Activated CD4-positive, alpha-beta T cell treated with anti-CD3 and anti-CD28 coated beads for 48 hours (primary cell): ENCODE measurements at places on chromosomes 4 and X.

DNA sequence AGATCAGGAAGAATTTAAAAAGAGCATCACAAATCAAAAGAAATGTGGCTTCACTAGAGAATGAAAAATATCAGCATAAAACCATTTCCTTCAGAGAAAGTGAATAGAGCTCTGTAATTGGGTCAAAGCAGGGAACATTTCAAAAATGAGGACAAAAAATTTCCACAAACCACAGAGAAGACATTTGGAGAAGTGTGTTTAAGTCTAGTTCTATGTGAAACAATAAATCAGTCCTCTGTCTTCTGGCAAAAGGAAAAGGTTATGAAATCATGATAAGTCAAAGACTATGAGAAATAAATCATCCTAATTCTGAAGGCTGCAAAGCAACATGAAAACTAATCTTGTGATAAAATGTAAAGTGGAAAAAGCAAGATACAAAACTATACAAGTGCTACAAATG is 27.9 kb downstream of the SMPX start:
- no peak for DNase-seq

DNA sequence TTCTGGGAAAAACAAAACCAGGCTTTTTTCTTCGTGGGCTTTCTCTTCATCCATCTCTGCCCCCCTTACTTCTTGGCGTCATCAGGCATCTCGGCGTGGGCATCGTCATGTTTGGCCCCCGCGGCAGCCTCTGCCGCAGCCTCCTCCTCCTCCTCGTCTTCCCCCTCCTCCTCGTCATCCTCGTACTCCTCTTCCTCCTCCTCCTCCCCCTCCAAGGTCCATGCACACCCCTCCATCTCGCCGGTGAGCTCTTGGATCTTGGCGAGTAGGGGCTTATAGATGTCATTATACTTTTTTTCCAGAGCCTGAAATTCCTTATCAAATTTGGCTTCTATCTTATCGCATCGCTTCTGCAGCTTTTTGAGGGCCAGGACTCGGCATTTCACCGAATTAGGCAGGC is 488 bp downstream of the NAP1L5 start:
- DNase-seq = peak; percentile 15

DNA sequence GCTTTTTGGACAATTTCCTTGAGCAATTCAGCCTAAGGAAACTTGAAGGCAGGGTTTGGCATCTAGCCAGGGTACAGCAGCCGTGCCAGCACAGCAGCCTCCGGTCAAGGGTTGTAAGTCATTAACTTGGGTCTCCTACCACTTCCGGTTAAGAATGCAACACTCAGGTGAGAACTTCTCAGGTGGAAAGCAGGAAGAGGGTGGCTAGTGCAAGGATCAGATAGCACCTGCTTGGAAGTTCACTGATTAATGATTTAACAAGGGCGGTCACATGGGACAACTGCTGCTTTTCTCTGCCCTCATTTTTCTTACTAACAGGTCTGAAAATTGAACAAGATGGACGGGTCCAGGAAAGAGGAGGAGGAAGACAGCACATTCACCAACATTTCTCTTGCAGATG is 30.1 kb upstream of the SCOC start:
- no peak for DNase-seq

GRCh38 chr4:11954093-11954492 is 525.4 kb upstream of the HS3ST1 start:
- DNase-seq = no peak
